ENCODE measurements at places on chromosomes 2 and 18.

DNA sequence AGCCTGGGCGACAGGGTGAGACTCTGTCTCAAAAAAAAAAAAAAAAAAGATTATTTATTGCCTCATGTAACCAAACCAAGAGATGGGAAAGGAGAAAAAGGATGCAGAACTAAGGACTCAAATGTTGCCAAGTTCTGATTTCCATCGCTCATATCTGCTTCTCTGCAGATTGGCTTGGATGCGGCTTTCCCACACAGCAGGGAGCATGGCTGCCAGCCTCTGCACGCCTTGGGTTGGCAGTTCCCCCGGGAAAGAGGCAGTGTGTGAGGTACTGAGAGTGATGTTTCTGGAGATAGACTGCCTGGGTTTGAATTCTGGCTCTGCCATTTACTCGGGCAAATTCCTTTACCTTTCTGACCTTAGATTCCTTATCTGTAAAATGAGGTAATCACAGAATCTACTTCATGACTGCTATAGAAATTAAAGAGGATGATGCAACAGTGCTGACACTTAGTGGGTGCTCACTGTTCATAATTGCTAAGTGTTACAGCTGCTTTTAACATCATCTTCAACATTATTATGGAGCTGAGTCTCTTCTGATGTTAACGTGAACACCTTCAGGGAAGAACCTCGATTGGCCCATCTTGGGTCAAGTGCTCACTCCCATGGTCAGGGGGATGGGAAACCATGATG is 68.8 kb downstream of the ACAA2 start:
- no peak for DNase-seq

- no peak for DNase-seq
These were observed 153.4 kb downstream of the FAM161A start for GRCh38 chr2:61700464-61700863.

DNA sequence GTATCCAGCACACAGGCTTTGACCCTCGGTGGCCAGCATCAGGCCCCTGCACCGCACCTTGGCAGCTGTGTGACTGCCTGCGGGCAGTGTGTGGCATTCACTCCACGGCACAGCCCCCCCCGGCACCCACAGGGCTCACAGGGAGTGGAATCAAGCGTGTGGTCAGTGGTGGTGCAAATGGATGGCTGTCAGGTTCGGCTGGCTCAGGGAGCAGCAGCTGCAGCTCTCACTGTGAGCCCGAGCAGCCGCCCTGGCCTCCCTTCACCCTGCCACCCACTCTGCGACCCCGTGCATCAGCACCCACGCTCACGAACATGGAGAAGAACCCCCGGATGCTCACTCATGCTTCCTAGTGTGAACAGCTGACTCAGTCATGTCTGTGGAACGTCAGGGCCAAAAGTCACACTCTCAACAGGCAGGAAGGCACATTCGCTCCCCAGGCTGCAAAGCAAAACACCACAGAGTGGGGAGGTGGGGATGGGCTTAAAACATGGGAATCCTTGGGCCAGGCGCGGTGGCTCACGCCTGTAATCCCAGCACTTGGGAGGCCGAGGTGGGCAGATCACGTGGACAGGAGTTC is 41.5 kb upstream of the GPC1 start:
- no peak for DNase-seq

- no peak for DNase-seq
These were observed 163.7 kb downstream of the MCFD2 start for GRCh38 chr2:46751897-46752296.

- no peak for DNase-seq
These were observed 335.3 kb downstream of the PTPRM start for GRCh38 chr18:7902399-7902839.

- no peak for DNase-seq
These were observed 8.9 kb upstream of the RUFY4 start for GRCh38 chr2:218060118-218060517.

DNA sequence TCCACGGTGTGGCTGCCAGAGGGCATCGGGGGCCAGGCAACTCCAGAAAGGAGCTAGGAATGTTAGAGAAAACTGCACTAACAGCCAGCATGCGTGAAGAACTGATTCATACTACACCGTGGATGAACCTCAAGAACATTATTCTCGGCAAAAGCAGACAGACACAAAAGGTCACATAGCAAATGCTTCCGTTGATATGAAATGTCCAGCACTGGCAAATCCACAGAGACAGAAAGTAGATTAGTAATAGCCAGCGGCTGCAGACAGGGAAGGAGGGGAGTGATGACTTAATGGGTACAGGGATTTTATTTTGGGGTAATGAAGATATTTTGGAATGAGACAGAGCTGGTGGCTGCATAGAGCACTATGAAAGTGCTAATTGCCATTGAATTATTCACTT is 37.4 kb downstream of the SCTR start:
- DNase-seq, result no peak

- DNase-seq, result no peak
These were observed 400.7 kb downstream of the HRH4 start for GRCh38 chr18:24860978-24861680.

GRCh38 chr18:48850822-48851598 is 99.8 kb downstream of the SMAD7 start:
- DNase-seq, result no peak

DNA sequence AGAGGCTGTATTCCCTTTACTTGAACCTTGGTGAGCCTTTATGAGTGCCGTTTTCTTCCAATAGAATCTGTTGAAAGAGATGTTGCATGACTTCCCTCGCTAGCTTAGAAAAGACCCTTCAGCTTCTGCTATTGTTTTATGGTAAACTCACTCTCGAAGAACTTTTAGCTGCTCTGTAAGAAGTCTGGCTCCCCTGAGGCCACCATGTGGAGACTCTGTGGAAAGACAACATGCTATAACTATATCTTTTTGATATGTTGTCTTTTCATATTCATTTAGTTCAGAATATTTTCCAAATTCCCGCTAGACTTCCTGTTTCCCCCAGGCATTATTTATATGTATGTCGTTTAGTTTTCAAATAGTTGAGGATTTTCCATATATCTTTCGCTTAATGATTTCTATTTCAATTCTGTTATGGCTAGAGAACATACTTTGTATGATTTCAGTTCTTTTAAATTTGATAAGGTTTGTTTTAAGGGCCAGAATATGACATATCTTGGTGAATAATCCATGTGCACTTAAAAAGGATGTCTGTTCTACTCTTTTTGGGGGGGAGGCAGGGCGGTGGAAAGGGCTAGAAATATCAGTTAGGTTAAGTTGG is 64.1 kb downstream of the PTPN4 start:
- peak; percentile 3 for DNase-seq

- peak; percentile 74 for DNase-seq
These were observed 141.5 kb downstream of the SPHKAP start for GRCh38 chr2:228039752-228040534.

- DNase-seq, result no peak
These were observed 25.8 kb downstream of the CREG2 start for GRCh38 chr2:101361522-101361921.

- no peak for DNase-seq
These were observed 51.9 kb downstream of the SLC16A14 start for GRCh38 chr2:230016844-230017243.

- no peak for DNase-seq
These were observed 144.5 kb downstream of the CYP26B1 start for GRCh38 chr2:72003124-72003523.

DNA sequence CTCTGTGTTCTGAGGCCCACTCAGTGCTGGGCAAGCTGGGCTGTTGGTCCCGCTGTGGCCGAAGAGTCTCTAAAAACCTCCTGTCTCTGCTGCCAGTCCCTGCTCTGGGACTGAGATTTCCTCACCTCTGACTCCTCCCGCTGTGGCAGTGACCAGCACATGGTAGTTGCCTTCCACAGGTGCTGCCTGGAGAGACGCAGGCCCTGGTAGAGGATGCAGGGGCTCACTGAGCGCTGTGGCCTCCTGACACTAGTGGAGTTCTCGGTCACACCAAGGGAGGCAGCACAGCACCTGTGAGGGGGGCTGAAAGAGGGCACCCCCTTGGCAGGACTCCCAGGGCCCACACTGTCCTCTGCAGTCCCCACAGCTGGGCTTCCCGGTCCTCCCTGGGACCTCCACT is 3.8 kb upstream of the ASB1 start:
- no peak for DNase-seq

- DNase-seq, result no peak
These were observed 65.3 kb upstream of the CCDC68 start for GRCh38 chr18:55024564-55024963.

GRCh38 chr2:242038928-242039341 is 169.4 kb downstream of the RTP5 start:
- no peak for DNase-seq

GRCh38 chr2:151363709-151364108 is 6.3 kb downstream of the TNFAIP6 start:
- DNase-seq, result no peak

DNA sequence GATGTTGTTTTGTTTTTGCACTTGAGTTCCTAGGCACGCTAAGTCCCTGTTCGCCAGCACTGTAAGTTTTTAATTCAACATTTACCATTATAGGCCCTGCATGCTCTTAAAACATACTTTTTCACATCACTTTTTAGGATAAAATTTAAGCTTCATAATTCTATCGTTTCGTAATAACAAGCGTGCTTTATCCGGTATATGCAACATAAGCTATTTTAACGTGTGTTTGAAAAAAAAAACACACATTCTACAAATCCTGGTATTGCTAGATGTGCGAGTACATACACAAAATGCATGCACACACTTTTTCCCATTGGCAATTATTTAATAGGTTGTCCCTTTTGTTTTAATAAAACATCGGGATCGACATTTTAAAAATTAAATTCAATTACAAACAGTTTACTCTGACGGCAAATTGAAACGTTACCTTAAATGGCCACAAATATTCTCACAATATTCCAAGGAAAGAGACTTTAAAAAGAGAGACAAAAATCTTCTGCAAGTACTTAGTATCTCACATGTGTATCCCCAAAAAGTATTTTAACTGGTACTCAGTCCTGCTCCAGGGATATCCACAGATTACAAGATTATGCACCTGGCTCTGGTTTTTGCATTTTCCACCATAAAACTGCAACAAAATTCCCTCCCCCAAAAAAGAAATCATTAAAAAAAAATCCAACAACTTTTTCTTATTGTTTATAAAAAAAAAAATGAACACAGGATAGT is 1.0 kb upstream of the TCF4 start:
- DNase-seq, result peak; percentile 46

DNA sequence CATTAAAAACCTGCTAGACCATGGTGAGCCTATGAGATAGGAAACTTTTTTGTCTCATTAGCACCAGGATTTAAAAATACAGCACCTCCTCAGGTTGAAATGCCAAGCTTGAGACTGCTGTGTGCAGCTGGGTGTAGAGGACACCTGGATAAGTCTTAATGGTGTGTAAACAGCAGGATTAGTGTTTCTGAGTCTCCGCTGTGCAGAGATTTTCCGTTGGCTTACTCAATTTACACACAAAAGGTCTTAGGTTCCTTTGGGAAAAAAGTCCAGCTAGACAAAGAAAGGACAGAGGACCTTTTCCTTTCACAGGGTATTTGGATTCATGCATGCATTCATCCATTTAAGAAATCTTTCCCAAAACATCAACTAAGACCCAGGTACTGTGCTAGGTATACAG is 168.1 kb downstream of the NRXN1 start:
- DNase-seq, result peak; percentile 39

- DNase-seq, result peak; percentile 40
These were observed 191.0 kb downstream of the GRB14 start for GRCh38 chr2:164430166-164430783.

GRCh38 chr2:236879416-236879963 is 206.2 kb upstream of the COPS8 start:
- no peak for DNase-seq

GRCh38 chr18:47150824-47151366 is 595 bp upstream of the HDHD2 start:
- DNase-seq, result no peak

GRCh38 chr18:61333746-61334490 is 688 bp downstream of the CDH20 start:
- peak; percentile 25 for DNase-seq

DNA sequence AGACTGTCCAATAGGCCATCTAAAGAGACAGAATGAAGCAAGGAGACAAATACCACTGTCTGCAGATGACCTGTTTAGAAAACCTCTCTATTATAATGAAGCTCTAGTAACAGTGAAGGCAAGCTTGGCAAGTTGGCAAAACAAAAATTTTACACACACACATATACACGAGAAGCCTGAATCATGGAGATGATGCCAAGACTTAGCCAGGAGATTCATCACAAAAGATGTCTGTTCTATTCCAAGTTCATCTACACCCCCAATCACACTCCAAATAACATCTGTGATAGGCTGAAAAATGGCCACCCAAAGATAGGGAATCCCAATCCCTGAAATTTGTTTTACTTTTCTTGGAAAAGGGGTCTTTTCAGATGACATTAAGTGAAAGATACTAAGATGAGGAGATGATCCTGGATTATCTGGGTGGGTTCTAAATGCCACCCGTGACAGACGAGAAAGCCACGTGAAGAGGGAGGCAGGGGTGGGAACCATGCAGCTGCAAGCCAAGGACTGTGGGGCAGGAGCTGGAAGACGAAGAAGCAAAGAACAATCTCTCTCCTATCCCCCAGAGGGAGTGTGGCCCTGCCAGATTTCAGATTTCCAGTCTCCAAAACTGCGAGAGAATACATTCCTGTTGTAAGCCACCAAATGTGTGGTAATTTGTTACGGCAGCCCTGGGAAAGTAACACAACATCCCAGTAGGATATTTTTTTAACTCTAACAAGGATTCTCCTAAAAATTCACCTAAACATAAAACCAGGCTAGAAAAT is 20.0 kb downstream of the HDLBP start:
- DNase-seq, result no peak

- DNase-seq, result no peak
These were observed 731.7 kb upstream of the ID2 start for GRCh38 chr2:7950035-7950612.

DNA sequence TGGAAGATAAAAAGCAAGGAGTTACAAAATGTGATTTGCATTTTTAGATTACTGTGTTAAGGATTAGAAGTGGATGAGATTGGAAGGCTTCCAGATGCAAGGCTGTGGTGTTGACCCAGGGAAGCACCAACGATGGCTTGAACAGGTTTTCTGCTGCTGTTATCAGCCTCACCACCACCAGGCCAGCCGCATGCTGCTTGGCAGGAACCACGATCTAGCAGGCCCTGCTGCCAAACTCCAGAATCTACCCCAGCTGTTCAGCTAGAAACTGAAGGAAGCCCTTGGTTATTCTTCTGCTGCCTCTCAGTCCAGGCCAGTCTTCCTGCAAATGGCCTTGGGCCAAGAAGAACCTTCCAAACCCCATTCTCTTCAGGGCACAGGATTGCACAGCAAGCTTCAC is 133.9 kb downstream of the MTCL1 start:
- no peak for DNase-seq

All from NCI-H510A treated with DMSO at 0.1 percent for 48 hours (cell line).